Right lung (tissue), 10 donors: ENCODE measurements at places on chromosomes 1 and 21.
A peak's percentile ranks its signal among the peaks of the same experiment; 100 is the strongest.

GRCh38 chr1:4485878-4486277 is 168.5 kb upstream of the AJAP1 start:
- no peak for DNase-seq

DNA sequence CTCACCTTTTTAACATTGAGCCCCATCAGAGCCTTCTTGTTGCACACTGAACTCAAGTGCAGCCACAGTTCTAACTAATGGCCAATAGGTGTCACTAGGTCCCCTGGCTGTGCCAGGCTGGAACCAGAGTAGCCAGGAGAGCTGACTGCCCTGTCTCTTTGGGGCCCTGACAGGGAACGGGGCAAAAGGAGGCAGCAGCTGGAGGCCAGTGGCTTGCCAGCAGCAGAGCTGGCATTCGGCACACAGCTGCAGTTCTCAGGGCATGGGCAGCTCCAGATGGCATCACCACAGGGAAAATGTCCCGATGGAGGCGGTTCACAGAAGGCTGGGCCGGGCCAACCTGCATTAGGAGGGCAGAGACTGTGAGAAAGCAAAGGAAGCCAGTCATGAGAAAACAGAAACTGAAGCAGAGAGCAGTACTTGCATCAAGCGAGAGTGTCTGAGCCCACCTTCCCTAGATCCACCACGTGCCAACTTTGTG is 188.6 kb downstream of the FCRL5 start:
- DNase-seq = no peak

DNA sequence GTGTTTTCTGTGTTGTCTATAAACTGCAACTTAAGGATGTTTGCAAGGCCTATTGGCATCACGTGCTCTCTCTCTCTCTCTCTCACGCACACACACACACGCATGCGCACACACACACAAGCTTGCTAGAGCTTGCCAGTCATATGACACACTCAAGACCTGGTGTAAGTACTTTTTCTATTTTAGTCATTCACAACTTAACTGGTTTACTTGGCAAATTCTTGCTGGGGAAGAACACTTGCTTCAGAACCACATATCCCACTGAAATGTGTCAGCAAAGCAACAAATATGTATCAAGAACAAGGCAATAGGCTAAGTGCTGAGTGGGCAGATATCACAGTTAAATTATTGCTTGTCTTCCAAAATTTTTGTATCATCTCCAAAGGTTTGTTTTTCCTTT is 107.8 kb downstream of the DISC1 start:
- DNase-seq = no peak

GRCh38 chr1:84936116-84936810 is 43.3 kb upstream of the LPAR3 start:
- DNase-seq = peak; percentile 70

DNA sequence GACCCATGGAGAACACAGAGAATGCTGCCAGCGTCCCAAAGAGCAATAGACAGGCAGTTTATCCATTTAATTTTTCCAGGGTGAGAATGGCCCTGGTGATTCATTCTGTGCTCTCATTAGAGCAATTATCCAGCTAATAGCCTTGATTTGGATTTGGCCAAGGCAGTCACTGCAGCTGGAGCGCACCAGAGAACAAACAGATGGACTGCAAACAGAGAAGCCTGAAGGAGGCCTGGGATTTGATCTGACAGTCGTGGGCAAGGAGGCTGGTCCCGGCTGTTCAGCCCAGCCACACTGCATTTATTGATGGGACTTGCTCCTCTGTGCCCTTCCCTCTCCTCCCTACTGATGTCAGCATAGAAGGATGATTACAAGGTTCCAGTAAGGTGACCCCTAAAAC is 353.9 kb upstream of the C1orf174 start:
- DNase-seq = no peak

GRCh38 chr21:36926989-36927718 is 39.3 kb downstream of the HLCS start:
- no peak for DNase-seq

DNA sequence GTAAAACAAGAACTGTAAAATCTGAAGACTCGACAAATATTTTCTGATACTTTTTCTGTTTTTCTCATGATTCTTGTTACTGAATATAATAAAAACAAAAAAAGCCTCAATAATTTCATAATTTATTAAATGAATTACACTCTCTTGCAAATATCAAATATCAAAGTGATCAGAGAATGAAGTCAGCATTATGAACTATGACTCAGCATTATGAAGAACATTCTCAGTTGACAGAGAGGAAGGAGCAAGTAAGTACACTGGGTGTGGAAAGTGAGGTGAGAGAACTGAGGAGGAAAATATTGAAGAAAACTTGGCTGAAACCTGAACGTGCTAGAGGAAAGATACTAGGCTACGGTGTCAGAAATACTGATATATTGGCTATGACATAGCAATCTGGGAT is 529.5 kb downstream of the KCNT2 start:
- no peak for DNase-seq

DNA sequence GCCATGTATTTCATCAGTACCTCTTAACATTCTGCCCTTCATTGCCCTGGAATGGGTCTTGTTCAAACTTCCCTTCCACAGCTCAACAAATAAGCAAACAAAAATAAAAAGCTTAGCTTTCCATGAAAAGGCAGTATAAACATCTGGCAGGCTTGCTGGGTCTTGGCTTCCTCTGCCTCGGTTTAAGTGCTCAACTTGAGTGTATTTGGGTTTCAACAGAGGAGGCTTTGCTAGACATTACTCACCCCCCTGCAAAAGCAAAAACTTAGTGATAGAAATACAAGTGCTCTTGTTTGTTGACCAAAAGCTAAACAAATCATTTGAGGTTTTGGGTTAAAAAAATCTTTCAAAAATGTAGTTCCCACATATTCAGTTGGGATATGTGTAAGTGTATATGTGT is 518.5 kb downstream of the PLPP3 start:
- no peak for DNase-seq

GRCh38 chr1:53542551-53542950 is 83.4 kb downstream of the DMRTB1 start:
- DNase-seq = no peak

- DNase-seq = no peak
Measured at GRCh38 chr21:22609802-22610201, 1611.6 kb downstream of the NCAM2 start.

GRCh38 chr1:30514945-30515344 is 208.4 kb downstream of the MATN1 start:
- DNase-seq = no peak

GRCh38 chr1:155760751-155761475 is 72.0 kb downstream of the DAP3 start:
- no peak for DNase-seq

DNA sequence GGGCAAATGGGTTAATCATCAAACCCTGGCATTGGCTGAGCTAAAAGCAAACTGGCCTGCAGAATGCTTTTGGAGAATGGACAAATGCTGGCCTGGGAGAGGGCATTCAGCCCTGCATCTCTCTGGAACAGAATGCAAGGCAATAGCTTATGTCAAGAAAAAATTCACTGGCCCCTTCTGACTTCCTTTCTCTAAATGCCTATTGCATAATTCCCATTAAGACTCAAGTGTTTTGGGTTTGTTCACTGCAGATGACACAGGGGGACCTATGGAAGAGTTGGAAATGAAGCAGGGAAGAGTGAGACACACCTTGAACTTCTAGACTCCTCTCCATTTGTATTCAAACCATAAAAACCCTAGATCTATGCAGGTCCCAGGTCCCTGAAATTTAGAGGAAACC is 15.9 kb downstream of the PEA15 start:
- no peak for DNase-seq

DNA sequence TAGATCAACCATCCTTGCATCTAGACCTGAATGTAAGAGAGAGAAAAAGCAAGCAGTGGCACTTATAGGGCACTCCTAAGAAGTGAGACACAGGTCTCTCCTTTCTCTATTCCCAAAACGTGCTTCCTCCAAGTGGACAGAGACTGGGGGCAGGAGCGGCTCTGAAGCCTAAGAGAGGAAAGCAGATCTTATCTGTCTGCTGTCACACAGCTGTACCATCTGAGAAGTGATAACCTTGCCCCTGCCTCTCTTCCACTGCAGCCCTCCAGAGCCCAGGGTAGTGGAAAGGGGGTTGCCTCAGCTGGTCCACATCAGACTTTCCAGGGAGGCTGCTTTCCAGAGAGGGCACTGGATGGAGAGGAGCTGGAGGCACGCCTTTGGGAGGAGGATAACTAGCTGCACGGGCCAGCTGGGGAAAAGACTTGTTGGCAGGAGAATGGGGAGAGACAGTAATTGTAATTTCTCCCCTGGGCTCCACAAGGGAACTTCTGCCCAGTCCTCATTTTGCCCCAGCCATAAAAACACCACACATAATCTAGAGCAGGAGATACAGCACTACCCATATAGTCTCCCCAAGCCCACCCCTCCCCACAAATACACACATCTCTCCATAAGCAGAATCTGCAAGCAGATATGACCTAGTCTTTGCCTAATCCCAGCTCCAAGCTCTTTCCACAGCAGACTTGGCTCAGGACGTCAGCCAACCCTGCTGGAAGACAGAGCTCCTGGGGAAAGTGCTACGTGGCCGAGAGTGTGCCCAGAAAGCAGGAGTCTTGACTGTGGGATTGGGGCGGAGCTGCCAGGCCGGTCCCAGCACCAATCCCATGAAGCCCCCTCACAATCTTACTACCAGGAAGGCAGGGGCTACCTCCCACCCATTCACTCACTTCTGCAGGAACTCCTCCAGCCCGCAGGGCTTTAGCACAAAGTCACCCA is 31.2 kb downstream of the PIK3C2B start:
- DNase-seq = no peak

GRCh38 chr1:208604295-208604694 is 360.1 kb upstream of the PLXNA2 start:
- DNase-seq = no peak

DNA sequence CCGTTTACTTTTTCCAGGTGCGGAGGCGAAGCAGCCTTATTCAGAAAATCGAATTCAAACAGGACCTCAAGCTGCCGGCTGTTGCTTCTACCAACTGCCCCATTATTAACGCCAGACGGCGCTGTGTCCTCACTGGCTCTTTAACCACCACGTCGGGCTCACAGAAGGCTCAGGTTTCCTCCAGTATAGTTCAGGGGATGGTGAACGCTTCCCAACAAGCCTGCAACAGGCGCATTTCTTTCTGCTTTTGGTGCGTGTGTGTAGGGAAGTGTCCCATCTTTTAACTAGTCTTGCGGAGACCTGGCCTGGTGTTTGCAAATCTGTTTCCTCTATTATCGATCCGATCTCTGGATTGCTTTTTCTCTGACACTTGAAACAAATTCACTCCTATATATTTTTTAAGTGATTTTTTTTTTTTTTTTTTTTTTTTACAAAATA is 791 bp upstream of the STUM start:
- peak; percentile 75 for DNase-seq

DNA sequence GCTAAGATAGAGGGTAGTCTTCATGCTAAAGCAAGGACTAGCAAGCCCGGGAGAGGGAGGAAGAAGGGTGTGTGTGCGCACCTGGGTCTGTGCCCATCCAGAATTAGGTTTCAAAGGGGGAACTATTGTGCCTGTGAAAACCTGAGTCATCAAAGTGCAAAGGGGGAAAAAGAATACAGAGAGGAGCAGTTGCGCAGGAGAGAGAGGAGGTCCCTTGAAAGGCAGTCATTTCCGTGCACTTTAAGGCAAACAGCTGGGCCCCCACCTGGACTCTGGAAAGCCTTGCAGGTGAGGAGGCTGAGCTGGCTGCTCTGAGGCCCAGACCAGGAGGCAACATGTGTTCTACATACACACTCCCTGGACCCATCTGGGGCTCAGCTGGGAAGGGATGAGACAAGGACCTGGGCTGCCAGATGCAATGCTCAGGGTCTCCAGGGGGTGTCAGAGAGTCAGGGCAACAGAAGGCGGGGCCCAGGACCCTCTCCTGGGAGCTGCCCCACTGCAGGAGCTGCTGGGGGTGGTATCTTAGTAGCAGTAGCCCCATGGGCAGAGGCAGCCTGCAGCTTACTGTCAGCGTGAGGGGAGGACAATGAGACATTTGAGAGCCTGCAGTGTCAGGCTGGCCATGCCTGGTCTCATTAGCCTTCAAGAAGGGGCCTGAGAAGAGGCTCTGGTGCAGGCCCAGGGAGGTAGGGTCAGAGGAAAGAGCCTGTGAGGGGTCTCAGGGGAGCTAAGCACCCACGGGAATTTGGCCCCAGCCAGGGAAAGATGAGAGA is 14.3 kb downstream of the PROK1 start:
- DNase-seq = no peak

DNA sequence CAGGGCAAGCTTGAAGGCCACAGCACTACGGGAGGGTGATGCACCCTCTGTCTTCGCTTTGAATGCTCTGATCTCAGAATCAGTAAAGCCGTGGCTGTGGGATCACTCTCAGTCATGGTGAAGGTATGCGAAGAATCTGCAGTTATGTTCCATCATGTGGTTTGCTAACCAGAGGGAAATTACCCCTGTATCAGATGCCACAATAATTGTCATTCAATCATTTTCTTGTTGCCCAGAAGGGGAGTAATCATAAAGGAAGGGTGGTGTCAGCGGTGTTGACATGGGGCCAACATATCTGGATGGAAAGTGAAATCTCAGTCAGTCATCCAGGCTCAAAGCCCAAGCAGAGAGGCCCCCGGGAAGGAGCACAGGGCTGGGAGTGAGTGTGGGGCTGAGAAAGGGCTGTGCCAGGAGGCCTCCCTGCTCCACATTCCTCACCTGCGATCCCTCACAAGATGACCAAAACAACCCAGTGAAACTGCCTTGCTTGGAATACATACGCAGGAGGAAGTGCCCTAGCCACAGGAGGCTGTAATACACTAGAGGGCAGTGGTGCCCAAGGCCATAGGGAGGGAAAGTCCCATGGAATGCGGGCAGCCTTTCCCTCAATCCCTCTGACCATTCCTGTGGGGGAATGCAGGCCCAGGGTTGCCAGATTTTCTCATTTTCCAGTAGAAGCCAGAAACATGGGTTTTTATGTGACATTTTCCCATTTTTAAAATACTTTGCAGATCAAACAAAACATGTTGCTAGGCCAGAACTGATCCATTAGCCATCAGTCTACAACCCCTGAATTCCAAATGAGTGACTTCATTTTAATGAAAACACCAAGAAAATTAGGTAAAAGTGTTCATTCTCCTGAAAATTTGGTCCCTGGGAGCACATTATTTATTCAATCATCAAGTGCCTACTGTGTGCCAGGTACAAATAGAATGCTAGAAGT is 95.7 kb upstream of the VANGL1 start:
- no peak for DNase-seq

DNA sequence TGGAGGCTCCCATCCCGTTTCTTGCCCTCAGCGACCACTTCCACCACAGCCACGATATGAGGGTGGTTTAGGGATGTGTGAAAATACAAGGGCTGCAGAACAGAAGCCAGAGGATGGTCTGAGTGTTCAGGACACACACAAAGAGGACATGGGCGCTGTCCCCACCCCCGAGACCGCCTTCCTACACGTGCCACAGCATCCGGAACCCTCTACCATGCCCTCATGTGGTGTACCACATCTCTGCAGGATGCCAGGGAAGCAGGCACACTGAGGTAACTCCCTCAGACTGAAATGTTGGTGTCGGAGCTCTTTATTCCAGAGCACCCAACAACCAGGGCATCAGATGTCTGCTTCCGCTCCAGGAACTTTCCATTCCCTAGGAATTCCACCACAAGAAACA is 23.1 kb downstream of the NPHP4 start:
- no peak for DNase-seq

- DNase-seq = no peak
Measured at GRCh38 chr1:109184687-109185086, 29.0 kb upstream of the SARS1 start.
